GM12878 (cell line): ENCODE measurements at places on chromosomes 4 and X.

- DNase-seq, result no peak
These were observed 204.6 kb downstream of the PDGFRA start for GRCh38 chr4:54433686-54434085.

DNA sequence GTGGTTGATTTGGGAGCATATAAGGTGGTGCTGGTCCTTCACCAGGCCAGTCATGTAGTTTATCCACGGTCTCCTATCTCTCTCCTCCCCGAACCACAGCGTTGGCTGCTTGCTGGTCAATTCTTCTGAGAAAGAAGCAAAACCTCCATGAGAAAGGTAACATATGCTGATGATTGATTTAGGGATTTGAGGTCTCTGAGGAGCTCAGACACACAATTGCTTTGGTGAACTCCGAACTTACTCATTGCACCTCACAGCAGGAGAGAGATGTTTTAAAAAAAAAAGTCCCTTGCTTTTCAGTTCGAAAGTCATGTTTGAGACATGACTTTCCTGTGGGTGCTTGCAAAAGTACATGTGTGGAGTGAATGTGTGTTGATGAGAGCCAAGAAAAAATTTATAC, 100.2 kb downstream of the TSPAN7 start:
- DNase-seq, result peak; percentile 38

GRCh38 chr4:88609387-88609786, 17.1 kb downstream of the HERC3 start:
- no peak for DNase-seq

DNA sequence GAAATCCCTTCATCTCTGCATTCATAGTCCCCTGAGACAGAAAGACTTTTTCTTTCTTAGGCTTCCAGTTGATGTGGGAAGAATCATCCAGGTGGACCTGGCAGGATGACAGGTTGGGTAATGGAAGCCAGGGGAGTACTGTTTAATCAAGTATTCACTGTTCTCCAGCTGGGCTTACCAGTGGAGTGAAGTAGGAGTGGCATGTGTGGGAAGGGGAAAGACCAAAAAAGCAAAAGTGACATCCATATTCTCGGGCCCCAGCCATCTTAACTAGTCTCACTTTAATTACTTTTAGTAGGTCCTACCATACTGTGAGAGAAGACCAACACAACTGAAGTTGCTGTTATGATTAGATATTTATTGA, 18.5 kb downstream of the VSIG4 start:
- DNase-seq, result no peak

DNA sequence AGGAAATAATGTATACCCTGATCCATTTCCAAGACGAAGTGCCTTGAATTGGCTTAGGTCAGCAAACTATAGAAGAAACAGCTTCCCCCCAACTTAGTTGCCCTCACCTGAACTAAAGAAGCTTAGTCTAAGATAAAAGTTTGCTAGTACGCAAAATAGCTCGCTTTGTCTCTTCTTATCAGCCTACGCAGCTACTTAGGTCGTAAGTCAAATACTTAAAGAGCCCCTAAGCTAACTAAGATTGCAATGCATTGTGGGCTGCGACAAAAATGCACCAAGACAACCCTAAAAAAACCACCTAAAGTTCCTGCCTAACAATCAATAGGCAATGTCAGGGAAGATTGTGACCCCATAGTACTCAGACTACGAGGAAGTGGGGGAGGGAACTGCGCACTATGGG, 12.8 kb downstream of the CLNK start:
- DNase-seq, result no peak

DNA sequence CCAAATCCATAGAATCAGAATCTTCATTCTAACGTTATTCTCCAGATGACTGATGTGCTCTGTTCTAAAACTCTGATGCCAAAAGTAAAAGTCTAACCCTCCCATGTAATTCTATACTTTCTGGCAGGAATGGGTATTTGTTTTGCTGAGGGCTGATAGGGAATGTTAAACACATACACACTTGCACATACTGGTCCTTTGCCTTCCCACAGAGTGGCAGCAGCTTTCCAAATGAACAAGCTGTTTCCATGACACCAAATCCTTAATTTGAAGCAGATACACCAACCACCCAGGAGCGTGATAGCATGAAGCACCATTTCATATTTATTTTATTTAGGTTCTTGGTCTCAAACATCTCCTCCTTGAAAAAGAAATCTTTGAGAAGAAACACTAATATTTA, 155.5 kb upstream of the PRDX4 start:
- DNase-seq, result no peak

DNA sequence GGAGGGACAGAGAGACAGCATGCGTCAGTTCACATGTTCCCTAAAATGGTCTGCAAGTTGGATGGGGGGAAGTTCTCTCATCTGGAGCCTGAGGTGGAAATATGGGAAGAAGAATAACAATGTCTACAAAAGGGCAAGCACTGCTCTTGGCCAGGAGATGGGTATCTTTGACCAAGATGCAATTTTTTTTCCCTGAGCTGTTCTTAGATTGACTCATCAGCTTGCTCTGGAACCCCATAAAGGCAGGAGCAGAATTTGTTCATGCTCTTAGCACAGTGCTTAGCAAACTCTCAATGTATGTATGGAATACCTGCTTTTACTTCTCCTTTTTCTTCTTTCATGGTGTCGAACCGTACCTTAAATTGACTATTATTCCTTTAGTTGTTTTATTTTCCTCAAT, 90.5 kb upstream of the ZNF827 start:
- DNase-seq, result peak; percentile 48

GRCh38 chrX:118536204-118536603, 40.6 kb downstream of the DOCK11 start:
- peak; percentile 31 for DNase-seq

DNA sequence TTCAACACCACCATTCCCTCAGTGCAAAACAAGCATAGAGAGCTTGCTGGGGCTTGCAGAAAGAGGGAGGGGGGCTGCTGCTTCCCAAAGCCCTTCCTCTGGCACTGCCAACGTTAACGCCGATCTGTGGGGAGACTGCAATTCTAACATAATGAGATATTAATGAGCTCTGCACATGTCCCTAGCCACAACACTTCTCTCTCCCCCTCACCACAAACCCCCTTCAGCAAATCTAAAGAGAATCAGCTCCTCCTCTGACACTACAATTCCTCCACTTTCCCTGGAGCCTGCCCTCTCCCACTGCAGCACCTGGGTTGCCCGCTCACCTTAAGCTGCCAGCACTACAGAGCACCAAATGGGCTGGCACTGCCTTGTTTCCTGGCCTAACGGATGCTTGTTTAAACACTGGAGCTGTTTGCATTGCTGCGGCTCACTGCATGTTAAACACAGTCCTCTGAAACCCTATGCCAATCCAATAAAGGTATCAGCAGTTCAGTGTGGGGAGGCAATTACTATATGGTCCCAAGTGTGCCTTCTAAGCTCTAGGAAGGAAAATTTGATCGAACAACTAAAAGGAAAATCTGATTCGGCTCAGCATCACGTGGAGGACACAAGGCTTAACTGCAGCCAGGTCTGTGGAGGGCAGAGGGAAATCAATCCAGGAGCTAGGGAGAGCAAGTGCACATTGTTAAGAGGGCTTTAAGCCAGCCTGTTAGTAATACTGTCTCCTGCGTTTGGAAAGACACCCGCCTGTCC, 232.4 kb downstream of the MAML3 start:
- no peak for DNase-seq

DNA sequence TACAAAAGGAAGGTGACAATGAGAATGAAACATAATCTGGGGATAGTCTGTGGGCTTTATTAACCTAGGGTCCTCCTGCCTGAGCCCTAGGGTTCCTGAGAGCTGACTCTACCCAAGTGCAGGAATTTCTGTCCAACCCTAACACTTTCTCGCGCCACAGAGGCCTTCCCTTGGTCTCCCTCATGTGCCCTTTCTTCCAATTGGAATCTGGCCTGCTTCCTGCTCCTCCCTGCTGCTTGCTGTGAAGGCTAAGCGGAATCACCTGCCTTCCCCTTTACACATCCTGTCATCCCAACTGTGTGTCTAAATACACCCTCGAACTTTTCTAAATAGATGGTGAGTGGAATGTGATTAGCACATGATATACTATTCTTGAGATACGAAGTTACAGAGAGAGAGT, 5.9 kb downstream of the MAGEA11 start:
- no peak for DNase-seq

GRCh38 chrX:79412166-79412565, 45.0 kb upstream of the ITM2A start:
- DNase-seq, result no peak

- no peak for DNase-seq
These were observed 17.7 kb downstream of the OGT start for GRCh38 chrX:71550578-71550977.

- DNase-seq, result peak; percentile 91
These were observed 18.0 kb upstream of the TMSB4X start for GRCh38 chrX:12956704-12957534.

DNA sequence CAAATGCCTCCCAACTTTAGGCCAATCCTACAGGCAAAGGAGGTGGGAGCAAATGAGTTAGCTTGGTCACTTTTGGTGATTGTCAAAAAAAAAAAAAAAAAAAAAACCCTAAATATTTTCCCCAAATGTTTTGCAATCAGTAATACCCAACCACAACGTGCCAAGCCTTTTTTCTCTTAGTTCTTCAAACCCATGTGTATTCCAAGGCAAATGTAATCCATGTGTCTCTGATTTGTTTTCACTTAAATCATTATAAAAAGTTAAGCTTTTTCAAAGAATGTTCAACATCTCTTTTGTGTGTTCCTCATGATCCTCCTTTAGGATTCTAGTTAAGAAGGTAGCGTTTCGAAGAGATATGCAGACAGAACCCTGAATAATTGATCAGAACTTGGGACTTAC, 328.4 kb downstream of the PAPSS1 start:
- no peak for DNase-seq

DNA sequence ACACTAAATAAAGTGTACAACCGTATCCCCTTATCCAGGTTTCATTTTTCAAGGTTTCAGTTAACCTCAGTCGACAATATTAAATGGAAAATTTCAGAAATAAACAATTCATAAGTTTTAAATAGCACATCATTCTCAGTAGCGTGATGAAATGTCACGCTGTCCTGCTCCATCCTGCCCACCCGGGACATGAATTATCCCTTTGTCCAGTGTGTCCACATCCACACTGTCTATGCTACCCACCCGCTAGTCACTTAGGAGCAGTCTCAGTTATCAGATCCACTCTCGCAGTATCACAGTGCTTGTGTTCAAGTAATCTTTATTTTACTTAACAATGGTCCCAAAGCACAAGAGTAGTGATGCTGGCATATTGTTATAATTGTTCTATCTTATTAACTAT, 54.7 kb downstream of the FRYL start:
- no peak for DNase-seq

- DNase-seq, result no peak
These were observed 9.6 kb upstream of the DUSP9 start for GRCh38 chrX:153637121-153638040.

DNA sequence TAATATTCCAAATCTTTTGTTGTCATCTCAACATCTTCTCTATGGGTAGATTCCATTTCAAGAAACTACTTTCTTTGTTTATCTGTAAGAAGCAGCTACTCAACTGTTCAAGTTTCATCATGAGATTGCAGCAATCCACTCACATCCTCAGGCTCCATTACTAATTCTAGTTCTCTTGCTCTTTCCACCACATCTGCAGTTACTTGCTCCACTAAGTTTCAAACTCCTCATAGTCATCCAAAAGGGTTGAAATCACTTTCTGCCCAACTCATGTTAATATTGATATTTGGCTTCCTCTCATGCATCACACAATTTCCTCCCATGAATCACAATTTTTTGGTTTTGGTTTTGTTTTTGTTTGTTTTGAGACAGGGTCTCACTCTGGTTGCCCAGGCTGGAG, 35.7 kb downstream of the ADH5 start:
- no peak for DNase-seq

- DNase-seq, result no peak
These were observed 46.0 kb upstream of the SFRP2 start for GRCh38 chr4:153834901-153835300.

GRCh38 chrX:1242891-1243402, 25.7 kb upstream of the CSF2RA start:
- peak; percentile 51 for DNase-seq

DNA sequence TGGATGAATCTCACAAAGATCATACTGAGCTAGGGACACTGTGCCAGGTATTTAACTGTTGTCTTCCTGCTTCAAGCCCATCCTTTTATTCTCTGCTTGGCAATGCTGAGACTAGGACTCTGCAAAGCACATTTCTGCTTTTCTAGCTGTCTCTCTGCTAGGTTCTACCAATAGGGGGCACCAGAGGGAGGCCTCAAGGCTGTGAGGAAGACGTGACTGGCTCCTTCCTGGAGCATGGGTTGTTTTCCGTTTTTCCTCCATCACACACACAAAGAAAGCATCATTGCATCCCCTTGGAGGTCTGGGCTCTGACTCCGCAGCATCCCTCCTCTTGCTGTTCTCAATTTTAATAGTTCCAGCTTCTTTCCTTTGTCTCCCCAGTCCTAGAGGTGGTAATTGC, 10.9 kb upstream of the DCTD start:
- DNase-seq, result no peak

- DNase-seq, result no peak
These were observed 116.7 kb upstream of the TMEM164 start for GRCh38 chrX:109886122-109886761.

GRCh38 chr4:58658701-58659100, 1548.5 kb upstream of the IGFBP7 start:
- DNase-seq, result no peak

DNA sequence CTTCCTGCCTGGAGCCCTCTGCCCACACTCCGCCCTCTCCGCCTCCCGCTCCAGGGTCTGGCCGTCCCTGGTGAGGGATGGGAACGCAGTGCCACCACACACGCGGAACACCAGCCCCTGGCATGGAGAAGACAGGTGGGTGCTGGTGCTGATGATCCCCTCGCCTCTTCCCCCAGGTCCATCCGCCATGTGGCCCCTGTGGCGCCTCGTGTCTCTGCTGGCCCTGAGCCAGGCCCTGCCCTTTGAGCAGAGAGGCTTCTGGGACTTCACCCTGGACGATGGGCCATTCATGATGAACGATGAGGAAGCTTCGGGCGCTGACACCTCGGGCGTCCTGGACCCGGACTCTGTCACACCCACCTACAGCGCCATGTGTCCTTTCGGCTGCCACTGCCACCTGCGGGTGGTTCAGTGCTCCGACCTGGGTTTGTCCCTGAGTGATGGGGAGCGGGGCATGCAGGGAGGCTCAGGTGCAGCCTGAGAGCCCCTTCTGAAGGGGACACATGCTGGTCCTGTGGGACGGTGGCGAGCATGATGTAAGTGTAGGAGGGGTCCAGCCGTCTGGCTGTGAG, 9.8 kb downstream of the BGN start:
- no peak for DNase-seq

GRCh38 chrX:459611-460010, 72.9 kb upstream of the PPP2R3B start:
- DNase-seq, result no peak

DNA sequence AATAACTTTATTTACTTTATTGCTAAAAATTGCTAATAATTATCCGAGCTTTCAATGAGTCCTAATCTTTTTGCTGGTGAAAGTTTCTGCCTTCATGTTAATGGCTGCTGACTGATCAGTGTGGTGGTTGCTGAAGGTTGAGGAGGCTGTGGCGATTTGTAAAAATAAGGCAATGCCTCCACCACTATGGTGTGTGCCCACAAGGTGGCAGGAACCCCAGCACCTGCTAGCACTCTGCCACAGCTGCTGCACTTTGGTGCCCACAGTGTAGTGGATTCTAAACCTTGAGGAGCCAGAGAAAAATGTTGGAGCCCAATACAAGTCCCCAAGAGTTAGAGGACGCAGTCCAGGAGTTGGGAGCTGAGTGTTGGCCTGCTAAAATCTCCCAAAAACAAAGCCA, 1237.1 kb downstream of the PCDH19 start:
- no peak for DNase-seq
